ENCODE measurements at places on chromosomes 11 and 22.
A peak's percentile ranks its signal among the peaks of the same experiment; 100 is the strongest.

GRCh38 chr22:41524809-41525449 lies 19.3 kb downstream of the POLR3H start:
- peak; percentile 52 for DNase-seq

- peak; percentile 55 for DNase-seq
Observed at GRCh38 chr11:1382831-1383607, 6.7 kb upstream of the BRSK2 start.

DNA sequence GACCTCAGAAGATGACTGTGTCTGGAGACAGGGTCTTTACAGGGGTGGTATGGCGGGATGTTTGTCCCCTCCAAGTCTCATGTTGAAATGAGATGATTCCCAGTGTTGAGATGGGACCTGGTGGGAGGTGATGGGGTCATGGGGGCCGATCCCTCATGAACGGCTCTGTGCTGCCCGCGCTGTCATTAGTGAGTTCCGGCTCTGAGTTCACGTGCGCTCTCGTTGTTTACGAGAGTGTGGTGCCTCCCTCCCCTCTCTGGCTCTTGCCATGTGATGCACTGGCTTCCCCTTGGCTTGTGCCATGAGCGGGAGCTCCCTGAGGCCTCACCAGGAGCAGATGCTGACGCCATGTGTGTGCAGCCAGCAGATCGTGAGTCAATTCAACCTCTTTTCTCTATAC lies 830.8 kb downstream of the TBC1D22A start:
- DNase-seq = no peak

DNA sequence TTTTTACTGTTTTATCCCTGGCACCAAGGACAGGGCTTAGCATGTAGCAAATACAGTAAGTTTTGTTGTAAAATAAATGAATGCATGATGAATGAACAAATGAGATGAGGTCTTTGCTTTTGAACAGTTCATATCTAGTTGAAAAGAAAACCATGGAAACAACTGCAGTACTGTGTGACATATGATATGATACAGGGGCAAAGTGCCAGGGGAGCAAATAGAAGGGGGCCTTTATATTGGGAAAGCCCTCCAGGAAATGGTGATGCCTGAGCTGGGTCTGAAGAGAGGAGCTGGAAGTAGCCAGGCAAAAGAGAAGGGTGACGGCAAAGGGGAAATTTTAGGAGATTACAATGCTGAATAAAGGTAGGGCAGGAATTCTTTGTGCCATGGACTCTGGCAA lies 63.8 kb upstream of the UCP3 start:
- DNase-seq = no peak

DNA sequence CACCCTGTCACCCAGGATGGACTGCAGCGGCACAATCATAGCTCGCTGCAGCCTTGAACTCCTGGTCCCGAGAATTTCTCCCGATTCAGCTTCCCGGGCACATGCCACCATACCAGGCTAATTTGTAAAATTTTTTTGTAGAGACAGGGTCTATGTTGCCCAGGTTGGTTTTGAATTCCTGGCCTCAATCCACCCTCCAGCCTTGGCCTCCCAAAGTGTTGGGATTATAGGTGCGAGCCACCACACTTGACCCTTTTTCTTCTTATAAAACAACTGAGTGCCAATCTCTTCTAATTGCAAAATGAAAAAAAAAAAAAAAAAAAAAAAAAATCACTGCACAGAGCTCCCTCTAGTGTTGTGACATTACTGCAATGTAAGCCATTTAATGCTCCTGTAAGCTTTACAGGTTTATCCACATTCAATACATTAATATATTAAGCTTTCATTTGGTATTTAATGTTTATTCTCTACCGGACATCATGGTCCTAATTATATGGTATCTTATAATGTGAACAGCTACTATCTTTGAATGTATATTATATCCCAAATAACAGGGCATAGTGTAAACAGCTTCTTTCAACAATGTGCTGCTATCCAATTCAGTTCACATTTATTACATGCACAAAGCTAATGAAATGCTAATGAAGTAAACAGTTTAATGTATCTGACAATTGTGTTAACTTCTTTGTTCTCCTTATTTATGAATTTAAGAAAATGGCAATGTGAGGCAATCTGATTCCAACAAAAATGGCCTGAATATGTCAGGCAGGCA lies 44.6 kb downstream of the COPB1 start:
- DNase-seq = no peak

DNA sequence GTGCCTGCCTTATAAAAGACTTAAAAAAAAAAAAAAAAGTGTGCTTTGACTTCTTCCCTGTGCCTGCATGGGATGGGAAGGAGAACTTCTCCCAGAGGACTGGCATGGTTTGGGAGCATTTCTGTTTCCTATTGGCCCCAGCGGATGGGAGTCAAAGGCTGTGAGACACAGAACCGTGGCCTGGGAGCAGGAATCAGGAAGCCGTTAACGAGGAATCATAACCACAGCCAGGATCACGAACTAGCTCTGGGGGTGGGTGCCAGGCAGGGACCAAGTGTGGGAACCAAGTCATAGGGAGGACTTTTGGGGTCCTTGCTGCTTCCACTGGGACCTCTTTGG lies 526 bp downstream of the C1QTNF6 start:
- DNase-seq = no peak

DNA sequence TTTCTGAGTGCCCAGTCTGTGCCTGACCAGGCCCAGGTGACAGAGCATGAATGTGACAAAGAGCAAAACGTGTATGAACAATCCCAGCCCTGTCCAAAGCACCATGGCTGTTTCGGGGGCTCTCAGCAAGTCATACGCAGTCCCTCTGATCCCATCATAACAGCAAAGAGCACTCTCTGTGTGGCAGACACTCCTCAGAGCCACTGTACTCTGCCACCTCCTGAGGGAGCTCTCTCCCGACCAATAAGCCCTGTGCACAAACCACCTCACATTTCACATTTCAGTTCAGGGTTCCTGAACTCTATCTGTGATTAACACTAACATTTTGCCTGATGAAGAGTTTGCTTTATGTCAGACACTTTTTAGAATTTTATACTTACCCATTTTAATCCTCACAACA lies 6.6 kb downstream of the DGCR2 start:
- DNase-seq = no peak

GRCh38 chr22:20324139-20324516 lies 4.3 kb upstream of the DGCR6L start:
- peak; percentile 44 for DNase-seq

DNA sequence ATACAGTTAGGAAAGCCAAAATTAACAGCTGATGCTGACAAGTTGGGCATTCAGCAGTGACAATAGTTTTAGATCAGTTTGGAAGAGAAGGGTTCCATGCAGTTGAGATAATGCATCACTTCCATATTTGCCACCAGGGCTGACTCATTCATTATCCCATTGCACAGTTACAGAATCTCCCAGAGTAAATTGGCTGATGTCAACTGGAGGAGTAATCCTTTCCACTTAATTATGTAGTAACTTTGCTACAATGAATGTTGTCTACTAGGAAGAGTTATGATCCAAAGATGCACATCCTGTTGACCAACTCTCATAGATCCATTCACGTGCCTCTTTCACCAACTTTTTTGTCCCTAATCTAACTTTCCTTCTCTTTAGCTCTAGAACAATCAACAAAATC lies 123.3 kb upstream of the LUZP2 start:
- no peak for DNase-seq

GRCh38 chr11:36186340-36187175 lies 102.7 kb downstream of the COMMD9 start:
- no peak for DNase-seq

DNA sequence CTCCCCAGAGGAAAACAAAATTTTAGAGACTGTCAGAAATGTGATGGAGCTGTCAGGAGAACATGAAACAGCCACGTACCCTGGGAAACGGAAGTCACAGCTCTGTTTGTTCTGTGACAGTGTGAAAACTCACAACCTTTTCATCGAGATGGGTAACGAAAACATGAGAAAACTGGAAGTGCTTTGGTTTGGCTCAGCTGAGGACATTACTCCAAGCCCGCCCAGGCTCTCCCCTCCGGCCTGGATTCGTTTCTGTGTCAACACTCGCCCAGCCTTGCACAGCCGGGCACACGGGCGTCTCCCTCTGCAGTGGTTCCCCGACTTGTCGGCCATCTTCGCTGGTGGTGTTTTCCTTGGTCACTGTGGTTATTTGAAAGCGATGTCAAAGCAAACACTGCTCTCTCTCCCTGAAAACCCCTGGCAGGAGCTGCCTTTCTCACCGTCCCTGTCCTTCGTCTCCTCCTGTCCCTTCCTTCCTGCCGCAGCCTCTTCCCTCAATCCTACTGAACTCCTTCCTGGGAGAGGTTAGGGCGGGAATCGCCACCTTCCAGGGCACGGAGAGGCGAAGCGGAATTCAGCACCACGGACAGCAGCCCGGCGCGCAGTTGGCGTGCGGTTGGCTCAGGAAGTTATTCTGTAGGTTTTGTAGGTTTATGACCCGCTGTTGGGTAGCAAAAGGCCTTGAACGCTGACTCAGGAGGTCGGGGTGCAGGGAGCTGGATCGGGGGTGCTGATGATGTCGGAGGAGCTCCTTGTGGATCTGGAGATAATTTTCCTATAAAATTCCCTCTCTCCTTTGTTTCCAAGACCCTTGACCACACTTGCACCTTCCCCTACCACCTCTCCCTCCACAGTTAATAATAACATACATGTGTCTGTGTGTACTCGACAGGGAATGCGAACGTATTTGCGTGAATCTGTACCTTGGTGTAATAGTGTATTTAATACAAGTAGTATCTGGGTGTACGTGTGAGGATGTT lies 13.1 kb upstream of the RPS19BP1 start:
- DNase-seq = no peak

DNA sequence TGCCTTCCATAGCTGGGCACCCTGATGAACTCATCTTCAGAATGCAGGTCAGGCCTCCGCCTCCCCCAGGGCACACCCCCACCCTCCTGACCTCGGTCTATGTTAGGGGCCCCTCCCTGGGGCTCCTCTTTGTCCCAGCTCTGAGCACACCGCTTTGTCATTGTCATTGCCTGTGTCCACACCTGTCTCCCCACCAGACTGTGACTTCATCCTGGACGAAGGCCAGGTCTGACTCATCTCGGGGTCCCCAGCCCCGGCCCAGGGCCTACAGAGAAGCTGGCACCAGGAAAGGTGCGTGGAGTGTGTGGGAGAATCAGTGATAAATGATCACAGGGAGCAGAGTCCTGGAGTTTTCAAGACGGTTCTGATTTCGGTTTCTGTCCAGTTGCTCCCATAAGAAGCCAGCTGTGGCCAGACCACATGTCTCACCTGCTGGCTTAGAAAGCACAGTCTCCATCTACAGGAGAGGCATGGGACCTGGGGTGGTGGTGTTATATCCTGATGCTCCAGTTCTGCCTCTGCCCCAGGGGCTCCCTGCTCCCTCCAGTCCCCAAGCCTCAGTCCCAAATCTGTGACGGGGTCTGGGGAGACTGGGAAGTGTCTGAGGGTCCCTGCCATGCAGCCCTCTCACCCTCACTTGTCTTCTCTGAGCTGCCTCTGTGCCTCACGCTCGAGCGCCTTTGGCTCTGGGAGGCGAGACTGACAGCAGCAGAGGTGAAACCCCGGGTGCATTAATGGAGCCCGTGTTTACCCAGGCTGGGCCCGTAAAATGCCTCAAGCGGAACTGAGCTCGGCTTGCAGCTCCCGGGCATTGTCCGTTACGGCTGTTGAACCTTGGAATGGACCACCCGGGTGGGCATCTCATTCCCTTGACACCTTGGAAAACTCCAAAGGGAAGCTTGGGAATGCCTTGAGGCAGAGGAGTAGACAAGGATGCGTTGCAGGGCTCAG lies 85.5 kb upstream of the WNT11 start:
- DNase-seq = no peak

- no peak for DNase-seq
Observed at GRCh38 chr11:111996129-111996528, 29.1 kb upstream of the DLAT start.

- no peak for DNase-seq
Observed at GRCh38 chr11:70549796-70550195, 151.5 kb downstream of the CTTN start.

DNA sequence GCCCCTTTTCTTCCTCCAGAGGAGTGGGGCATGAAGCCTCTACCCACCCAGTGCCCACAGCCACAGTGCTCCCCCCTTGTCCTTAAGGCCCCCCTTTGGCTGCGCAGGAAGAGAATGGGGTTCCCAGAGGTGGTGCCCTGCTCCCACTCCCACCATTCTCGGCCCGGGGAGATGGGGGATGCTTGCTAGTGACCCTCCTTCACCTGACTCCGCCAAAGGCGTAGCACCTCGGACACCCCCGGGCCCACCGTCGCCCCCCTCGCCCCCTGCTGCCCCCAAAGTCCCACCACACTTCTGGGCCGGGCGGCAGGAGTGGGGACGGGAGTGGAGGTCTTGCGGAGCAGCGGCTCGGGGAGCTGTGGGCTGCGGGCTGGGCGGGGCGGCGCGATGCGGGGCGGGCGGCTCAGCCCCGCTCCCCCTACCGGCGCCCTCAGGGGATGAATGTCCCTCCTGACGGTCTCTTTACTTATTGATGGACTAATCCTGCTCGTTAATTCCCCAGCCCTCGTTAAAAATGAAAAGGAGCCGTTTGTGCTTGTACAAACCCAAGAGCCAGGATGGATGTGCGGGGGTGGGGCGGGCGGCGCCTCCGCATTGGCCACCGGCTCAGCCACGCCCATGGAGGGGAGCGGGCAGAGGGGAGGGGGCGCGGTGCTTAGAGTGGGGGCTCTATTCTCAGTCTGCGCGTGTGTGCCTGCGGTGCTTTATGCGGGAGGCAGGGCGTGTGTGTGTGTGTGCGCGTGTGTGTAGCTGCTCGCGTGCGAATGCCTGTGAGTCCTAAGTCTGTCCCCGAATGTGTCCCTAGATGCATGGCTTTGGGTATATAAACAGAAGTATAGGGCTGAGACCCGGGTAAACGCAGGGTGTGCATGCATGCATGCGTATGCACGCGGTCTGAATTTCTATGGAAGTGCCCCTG lies 25.6 kb downstream of the SYT7 start:
- no peak for DNase-seq

GRCh38 chr11:43012606-43013005 lies 299.2 kb upstream of the API5 start:
- no peak for DNase-seq

GRCh38 chr11:117315285-117316196 lies 515 bp downstream of the BACE1 start:
- no peak for DNase-seq

DNA sequence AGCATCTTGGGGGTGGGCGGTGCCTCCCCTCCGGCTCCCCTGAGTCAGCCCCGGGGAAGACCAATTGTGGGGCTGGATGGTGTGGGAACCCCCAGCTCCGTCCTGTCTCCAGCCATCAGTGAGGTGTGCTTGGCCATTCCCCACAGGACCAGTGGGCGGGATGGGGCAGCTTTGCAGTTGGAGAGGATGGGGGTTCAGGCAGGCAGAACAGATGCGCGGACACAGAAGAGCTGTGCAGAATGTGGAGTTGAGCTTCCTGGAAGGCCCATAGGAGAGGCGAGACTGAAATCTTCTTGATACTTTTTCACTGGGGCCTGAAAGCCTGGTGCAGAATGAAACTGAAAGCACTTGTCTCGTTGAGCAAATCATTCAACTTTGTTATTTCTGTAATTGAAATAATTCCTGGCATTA lies 23.8 kb downstream of the PARVB start:
- no peak for DNase-seq

DNA sequence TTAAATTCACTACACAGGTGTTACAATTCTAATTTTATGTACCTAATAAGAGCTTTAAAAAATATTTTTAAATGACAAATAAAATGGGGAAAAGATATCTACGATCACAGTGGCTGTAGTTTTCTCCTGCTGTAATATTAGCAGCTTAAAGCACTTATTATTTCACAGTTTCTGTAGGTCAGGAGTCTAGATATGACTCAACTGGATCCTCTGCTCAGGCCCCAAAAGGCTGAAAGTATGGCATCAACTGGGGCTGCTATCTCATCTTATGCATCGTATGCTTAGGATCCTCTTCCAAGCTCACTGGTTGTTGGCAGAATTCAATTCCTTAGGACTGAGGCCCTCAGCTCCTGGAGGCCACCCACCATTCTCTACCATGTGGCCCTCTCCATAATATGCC lies 12.8 kb downstream of the FBXO3 start:
- no peak for DNase-seq

GRCh38 chr22:24070553-24070952 lies 59.4 kb downstream of the CABIN1 start:
- DNase-seq = no peak

All from activated T-helper 1 cell treated with anti-CD3 and anti-CD28 coated beads, Interleukin-12 subunit alpha, Interleukin-12 subunit beta, Interleukin-2, Interleukin-4 antibody, amounts not matched to agents 30 ng/mL and 10 ng/mL and 1 ng/mL, durations not matched to agents 14 hours and 24 hours and 36 hours (primary cell).